Cerebellar nuclear complex (tissue), 1 donor: ENCODE measurements at places on chromosomes 5 and 9.

DNA sequence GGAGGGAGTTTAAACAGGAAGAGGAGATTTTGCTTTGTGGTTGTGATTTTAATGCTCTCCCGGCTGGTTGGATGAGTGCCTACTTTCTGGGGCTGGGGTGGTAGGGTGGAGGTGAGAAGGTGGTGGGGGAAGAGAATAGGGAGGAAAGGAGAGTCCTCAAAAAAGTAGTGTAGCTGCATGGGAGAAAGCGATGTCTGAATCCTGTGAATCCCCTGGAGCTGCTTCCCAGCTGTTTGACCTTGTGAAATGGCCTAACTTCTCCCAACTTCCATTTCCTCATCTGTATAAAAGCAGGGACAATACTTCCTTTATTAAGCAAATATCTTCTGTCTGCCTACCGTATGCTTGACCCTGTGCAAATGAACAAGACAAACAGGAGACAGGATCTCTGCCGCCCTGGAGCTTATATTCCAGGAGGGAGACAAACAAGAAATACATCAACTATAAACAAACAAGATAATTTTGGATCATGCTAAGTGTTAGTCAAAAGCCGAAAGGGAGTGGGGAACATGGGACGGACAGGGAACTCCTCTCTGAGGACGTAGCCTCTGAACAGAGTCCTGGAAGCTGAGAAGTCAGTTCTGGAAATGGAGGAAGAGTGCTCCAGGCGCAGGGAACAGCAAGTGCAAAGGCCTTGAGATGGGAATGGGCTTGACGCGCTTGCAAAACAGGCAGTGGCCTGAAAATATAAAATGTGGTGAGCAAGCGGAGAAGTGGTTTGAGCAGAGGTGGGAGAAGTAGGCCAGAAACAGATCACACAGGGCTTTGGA lies 103.5 kb downstream of the SPRY4 start:
- no peak for DNase-seq

GRCh38 chr9:124632077-124632621 lies 125.0 kb upstream of the NR5A1 start:
- DNase-seq = no peak

DNA sequence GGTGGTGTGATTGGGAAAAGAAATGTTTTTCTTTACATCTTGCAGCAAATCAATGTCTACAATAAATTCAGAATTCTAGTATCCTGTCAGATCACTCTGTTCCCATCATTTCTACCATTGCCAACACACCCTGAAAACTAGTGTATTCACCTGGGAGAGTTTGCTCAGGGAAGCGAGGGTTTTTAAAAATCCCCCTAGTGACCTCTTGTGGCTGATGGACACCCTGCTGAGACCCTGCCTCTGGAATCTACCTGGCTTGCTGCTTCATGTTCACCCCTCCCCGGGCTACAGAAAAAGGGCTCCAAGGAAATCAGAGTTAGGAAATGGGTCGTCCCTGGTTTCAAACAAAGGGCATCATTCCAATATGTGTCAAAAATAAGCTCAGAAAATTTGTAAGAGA lies 21.4 kb upstream of the ALDOB start:
- DNase-seq = no peak

- DNase-seq = no peak
These were observed 5.4 kb downstream of the HSPA9 start for GRCh38 chr5:138569782-138570181.

DNA sequence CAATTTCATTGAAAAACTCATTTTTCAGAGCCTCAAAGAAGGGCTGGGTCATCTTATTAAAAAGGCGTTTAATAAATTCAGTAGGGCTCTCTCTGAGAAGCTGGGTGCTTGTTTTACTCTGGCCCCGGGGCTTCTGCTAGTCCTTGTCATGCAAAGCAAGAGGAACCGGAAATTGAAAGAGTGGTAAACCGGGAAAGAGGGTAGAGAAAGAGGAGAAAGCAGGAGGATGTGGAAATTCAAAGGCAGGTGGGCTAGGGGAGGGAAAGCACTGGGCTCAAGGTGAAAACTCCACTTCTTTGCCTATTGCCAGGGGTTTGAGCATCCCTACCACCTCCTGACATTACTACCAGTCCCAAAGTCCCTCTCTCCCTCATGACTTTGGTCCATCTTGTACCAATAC lies 64.6 kb upstream of the AGXT2 start:
- no peak for DNase-seq

DNA sequence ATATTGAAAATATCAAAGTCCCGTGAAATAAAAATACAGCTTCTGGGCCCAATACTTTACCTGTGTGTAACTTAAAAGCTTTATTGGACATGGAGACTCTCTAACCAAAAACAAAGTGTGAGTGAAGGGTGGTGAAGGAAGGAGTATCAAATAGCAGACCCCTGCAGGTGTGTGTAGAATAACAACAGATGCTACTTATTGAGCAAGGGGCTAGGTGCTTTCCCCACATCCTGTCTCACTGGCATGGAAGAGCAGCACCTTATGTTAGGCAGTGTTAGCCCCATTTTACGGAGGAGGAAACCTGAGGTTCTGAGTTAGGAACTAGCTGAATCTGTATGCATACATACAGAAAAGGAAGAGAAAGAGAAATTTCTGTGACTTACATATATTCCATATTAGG lies 21.8 kb downstream of the SLIT3 start:
- DNase-seq = no peak

- DNase-seq = no peak
These were observed 13.8 kb downstream of the SLC44A1 start for GRCh38 chr9:105258225-105258737.

DNA sequence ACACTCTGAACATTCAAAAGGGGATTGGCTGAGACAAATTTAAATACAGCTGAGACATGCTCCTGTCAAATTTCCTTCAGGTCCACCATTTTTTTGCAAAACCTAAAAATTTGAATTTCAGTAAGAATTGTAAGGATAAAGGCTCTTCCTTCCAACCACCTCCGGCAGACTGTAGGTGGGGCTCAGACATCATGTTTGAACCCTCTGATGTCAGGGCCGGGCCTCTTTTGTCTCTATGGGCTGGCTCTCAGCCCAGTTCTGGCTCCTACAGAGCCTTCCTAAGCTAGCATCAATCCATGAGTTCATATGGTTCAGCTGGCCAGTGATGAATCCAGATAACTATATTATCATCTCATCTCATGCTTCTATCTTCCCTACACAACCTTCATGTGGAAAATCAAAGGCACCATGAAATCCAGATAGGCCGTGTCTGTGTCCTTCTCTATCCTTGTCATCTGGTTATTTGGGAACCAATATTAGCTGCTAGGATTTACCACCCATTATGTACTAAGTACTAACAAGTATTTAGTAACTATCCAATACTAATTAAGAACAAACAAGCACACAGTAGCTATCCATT lies 44.2 kb downstream of the NIPSNAP3B start:
- no peak for DNase-seq

- no peak for DNase-seq
These were observed 60.0 kb upstream of the TUT7 start for GRCh38 chr9:86413971-86414880.
